Vagina (tissue), 2 donors: ENCODE measurements at places on chromosomes 4 and X.

GRCh38 chr4:181823183-181823582 lies 420.0 kb upstream of the TENM3 start:
- no peak for DNase-seq

GRCh38 chr4:186570193-186570996 lies 15.0 kb upstream of the MTNR1A start:
- no peak for DNase-seq

DNA sequence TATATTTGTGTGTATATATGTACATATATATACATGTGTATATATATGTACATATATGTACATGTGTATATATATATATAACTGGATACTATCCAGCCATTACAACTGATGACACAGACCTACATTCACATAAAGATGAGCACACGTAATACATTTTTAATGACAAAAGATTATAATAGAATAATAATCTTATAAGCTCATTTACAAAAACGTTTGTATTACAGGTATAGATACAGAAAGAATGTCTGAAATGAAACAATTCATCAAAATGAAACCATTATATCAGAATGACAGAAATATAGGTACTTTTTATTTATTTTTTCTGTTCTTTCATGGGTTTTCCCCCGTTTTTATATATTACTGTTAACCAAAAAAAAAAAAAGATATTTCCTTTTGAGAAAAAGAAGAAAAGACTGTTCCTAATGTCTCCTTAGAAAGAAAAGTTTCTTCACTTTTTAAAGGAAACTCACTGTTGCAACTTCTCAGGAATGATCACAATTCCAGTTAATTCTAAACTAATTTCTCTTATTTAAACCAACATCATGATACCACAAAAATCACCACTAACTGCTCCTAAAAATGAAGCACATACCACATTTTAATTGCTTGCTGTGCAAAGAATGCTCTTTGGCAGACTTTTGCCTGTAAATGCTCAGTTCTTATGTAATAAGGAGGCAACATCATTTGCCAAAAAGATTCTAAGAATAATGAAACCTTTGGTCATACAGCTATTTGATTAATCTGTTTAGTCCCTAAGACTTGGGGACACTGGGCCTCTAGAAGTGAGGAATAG lies 18.9 kb downstream of the LEF1 start:
- no peak for DNase-seq

GRCh38 chrX:41491267-41492004 lies 44.3 kb downstream of the NYX start:
- no peak for DNase-seq

- DNase-seq = no peak
Observed at GRCh38 chr4:169231647-169232262, 39.0 kb downstream of the SH3RF1 start.

- no peak for DNase-seq
Observed at GRCh38 chrX:13721819-13722519, 12.5 kb downstream of the TRAPPC2 start.

GRCh38 chrX:55867181-55867651 lies 149.7 kb downstream of the RRAGB start:
- DNase-seq = no peak

DNA sequence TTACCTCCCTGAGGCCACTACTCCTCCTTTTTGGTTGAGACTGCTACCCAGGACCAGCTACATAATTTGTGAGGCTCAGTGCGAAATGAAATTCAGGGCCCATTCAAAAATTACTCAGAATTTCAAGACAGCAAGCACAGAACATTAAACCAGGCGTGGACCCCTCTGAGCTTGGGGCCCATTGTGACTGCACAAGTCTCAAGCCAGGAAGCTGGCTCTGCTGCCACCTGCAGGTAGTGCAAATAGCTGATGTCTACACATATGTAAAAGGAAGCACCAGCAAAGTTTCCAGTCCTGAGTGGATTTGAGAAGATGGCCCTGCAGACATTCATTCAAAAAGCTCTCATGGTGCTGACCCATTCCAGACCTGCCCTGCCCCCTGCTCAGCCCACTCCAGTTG lies 213.4 kb upstream of the LNX1 start:
- DNase-seq = no peak
